CD4-positive, alpha-beta T cell treated with Interleukin-15 for 1 hour (primary cell): ENCODE measurements at places on chromosomes 16 and 17.

- DNase-seq: no peak
Observed at GRCh38 chr17:44655983-44656710, at the start of gene MEIOC. Gene MEIOC, plus strand, starts transcription at chr17:44656468. Its CDS starts 146 bp downstream, at chr17:44656614.

GRCh38 chr17:41013606-41014005, 4.7 kb upstream of the KRTAP3-1 start:
- no peak for DNase-seq

DNA sequence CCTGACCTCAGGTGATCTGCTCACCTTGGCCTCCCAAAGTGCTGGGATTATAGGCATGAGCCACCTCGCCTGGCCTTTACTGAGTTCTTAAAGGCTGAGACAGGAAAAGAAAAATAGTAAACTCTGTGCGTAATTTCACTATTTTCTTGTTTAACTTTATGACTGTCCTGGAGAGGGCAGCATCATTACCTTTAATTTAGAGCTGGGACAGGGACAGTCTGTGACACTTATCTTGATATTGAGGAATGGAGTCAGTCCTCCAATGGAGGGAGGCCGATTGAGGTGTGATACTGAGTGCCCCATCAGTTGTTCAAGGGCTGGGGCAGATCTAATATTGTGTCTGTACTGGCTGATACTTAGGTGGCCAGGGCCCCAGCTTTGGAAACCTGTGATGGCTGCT, 21.5 kb upstream of the SPN start:
- no peak for DNase-seq

DNA sequence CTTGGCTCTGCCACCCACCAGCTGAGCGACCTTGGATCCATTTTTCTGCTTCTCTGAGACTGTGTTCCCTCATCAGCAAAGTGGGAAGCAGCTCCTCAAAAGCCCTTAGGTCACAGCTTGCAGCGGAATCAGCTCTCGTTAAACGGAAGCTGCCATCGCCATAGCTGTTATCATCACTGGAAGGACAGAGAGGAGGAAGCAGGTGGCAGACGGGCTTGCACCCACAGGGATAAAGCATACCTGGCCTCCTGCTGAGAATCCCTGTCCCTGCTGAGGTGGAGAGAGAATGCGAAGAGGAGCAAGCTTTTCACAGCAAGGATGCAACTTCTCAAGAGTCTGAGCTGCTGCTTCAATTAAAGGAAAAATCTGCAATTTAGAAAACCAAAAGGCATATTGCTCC, 106.6 kb downstream of the CLEC16A start:
- no peak for DNase-seq

DNA sequence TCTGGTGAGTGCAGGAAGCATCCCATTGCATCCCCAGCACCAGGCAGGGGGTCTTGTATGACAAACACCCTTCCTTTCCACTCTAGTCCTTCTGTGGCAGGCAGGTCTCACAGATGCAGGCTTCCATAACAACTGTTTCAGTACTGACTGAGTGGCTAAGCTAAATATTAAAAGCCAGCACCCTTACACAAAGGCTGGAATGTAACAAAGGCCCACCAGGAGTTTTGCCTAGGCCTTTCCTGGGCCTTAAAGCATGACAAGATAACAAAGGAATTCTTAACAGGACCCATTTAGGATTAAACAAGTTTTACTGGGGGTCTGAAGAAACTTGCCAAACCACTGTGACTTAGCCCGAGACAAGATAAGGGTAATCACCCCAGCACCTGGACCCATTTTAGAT, 228.9 kb upstream of the RPL38 start:
- DNase-seq: no peak

DNA sequence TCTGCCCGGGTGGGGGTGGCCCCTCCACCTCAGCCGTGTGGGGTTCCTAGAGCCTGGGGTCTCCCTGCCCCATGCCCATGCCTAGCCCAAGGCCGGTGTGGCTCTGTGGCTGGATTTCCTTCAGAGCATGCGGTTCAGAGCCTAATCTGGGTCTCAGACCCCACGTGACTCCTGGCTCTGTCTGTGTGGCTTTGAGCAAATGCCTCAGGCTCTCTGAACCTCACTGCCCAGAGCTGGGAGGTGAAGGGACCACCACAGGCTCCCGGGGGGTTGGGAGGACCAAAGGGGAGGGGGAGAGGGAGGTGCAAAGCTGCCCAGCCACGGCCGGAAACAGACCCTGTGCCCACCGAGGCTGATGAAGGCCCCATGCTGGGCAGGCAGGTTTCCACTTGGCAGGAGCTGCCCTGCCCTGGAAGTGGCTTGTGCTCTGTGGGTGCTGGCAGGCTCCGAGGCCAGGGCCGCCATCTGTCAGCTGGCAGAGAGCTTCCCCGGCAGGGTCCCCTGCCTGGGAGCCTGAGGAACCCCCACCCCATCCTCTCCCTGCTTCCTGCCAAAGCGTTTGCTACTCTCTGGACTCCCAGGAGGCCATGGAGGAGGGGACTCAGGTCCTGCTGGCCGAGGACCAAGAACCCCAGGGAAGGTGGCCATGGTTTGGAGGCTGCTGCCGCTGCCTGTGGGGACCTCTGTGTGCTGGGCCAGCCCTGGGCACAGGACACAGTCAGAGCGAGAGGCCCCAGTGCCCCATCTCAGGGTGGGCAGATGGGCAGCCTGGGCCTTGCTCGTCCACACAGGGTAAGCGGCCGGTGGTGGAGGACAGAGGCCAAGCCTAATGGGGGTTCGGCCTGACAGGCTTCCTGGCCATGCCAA, 4.0 kb downstream of the CDH15 start:
- DNase-seq: no peak

DNA sequence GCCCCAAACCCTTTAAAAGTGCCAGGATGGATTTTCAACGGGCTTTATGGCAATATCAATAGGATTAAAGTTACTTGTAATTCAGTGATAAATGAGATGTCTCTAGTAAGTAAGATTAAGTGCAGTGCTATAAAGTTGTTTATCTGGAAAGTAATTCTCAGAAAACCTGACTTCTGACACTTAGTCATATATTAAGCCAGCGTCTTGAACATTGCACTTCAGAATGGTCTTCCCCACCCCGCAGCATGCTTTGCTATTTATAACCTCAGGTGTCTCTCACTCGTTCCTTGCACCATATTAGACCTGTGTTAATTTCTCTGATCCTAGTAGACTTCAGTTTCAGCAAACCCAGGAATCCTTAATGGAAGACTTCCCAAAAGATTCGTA, 2.1 kb upstream of the MAF start:
- DNase-seq: no peak

DNA sequence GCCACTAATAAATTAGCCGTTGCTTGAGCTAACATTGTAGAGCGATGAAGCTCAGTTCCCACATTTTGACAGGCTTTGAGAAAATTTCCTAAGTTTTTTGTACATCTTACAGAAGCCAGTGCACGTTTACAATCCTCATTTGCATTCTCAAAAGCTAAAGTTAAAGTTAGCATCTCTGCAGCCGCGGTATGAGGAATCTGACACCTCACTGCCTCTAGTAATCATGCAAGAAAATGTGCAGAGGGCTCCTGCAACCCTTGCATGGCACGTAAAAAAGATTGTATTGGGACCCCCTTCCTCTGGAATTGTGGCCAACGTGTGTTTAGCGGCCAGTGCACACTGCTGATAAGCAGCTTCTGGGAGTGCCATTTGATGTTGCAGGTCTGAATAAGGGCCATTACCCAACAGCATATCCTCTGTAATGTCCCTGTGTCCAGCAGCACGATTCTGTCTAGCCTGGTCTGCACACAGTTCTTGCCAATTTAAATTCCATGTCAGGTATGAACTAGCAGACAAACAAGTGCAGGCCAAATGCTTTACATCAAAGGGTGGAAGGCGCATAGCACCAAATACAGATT, 12.4 kb upstream of the ZNF689 start:
- DNase-seq: no peak
